ENCODE measurements at places on chromosomes 7 and 10.

- peak; percentile 21 for DNase-seq
Observed at GRCh38 chr10:15369256-15370211, 1.6 kb downstream of the FAM171A1 start.

DNA sequence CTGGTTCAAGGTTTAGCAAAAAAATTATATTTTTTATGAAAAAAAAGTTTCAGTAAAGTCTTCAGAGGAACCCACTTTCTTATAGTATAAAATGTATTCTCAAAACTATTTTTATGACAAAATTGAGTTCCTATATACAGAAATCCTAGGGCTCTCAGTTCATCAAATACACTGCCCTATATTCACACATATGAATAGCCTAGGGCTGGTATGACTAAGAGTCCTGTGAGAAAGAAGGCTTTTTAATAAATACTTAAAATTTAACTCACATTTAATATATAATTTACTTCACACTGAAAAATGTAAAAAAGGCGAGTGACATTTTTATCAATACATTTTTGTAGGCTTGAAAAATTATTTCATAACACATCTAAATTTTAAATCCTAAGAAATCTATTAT is 16.6 kb downstream of the CHCHD3 start:
- DNase-seq = no peak

DNA sequence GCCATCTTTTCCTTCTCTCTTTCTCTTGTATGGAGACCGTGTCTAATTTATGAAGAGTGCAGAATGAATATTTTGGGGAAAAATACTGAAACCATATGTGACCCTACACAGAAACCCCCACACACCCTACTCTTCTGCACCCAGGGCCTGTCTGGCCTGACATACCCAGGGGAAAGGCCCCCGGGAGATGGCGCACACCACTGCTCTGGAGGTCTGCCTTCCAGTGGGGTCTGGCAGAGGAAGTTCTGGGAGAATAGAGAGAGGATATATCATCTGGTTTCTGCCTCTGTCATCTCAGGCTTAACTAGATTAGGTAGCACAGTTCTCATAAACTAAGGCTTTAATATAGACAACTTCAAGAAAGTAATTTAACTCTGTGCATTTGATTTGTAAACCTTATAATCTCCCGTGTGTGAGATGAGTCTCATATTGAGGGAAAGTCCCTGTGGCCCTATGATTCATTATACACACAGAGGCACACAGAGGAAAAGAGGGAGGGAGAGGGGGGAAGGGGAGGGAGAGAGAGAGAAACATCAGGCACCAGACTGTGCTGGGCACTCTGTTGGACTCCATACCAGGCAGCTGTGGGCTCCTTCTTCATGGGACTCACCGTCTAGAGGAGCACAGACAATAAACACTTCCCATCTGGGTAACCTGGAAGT is 123.3 kb downstream of the AOAH start:
- peak; percentile 43 for DNase-seq

DNA sequence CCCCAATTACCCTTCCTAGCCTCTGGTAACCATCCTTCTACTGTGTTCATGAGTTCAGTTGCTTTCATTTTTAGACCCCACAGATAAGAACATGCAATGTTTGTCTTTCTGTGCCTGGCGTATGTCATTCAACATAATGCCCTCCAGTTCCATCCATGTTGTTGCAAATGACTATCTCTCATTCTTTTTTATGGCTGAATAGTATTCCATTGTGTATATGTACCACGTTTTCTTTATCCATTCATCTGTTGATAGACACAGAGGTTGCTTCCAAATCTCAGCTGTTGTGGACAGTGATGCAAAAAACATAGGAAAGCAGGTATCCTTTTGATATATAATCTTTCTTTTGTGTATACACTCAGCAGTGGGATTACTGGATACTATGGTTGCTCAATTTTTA is 51.2 kb downstream of the RAPGEF5 start:
- no peak for DNase-seq

DNA sequence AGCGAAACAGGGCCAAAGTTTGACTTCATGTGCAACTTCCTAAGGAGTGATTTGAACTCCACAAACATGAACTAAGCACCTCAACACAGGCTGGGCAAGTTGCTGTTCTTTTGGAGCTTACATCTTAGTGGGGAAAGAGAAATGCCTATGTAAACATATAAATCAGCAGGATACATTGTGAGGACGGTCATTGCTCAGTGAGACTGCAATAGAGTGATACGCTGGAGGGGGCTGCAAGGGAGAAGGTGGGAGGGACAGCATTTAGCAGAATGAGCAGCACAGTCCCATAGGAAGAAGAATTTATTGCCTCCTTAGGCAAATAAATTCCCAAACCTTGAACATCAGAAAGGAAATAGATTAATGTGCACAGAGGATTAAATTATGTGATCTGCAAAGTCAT is 90.0 kb downstream of the EGFR start:
- no peak for DNase-seq

DNA sequence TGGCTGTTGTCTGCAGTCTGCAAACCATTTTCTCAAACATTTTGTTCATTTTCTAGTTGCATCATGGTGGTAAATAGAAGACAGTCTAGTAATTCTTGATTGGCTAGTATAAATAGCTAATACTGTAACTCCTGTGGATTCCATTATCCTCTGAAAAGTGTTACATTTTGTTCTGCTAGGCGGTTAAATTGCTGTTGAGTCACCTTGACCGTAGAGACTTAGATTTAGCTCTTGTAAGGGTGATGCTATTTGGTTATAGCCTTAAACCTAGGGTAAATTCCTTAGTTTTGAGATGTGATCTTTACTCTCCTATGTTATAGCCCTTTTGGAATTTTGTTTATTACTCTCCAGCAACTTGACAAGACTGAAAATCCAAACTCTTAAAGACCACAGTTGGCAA is 58.8 kb downstream of the SHOC2 start:
- DNase-seq = no peak

DNA sequence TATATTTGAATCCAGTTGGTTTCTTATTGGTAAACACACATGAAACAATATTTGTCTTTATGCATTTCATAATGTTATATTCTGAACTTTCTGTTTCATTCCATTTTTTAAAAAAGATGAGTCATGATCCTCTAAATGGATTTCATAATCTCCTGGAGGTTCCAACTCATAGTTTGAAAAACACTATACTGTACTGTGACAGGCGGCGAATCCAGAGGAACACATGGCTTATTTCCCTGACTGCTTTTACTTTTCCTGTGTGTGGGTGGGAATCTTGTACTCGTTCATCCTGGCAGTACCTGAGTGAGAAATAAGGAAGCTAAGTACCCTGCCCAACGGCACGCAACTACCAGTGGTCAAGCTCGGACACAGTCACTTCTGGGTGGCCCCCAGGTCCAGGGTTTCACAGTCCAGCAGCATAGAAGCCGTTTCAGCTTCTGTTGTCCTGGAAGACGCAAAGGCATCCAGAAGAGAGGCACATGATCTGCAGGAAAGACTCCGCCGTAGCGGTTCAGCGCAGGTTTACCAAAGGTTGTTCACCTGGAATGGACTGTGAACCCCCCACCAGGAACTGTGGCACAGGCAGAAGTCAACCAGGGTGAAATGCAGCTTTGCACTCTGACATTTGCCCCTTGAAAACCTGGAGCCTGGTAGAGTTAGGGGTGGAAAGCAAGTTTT is 117.7 kb downstream of the CCNY start:
- DNase-seq = peak; percentile 50

GRCh38 chr7:154789404-154789803 is 213.5 kb downstream of the PAXIP1 start:
- DNase-seq = no peak

GRCh38 chr10:6988654-6989053 is 408.6 kb upstream of the PRKCQ start:
- DNase-seq = no peak

DNA sequence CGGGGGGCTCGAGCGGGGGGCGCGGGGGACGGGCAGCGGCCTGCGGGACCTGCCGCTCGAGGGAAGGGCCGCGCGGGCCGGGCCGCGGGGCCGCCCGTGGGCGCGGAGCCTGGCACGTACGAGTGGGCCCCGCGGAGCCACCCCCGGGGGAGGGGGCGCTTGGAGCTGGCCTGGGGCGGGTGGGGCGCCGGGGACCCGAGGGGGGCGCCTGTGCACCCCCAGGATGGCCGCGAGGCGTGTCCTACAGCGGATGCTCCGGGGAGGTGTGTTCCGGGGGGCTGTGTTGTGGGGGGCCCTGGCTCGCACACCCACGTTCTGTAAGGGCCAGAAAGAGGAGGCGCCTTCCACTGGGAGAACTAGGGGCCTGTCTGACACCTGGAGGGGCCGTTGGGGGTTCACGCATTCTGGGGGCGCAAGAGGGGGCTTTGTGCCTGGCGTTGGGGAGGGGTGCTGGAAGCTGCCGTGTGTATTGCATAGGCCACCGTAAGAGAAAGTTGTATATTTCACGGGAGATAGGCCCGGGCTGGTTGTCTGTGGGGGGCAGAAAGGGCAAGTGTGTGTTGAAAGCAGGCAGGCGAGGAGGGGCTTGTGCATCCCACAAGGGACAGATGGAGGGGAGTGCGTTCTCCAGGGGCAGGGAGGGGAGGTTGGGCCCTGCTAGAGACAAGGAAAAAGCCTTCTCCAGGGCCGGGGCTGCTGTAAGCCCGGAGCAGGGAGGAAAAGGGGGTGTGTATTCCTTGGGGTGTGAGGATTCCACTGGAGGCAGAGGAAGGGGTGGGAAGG is 663 bp downstream of the VPS37D start:
- no peak for DNase-seq

- DNase-seq = peak; percentile 20
Observed at GRCh38 chr7:149257146-149257545, 4.8 kb upstream of the ZNF783 start.

DNA sequence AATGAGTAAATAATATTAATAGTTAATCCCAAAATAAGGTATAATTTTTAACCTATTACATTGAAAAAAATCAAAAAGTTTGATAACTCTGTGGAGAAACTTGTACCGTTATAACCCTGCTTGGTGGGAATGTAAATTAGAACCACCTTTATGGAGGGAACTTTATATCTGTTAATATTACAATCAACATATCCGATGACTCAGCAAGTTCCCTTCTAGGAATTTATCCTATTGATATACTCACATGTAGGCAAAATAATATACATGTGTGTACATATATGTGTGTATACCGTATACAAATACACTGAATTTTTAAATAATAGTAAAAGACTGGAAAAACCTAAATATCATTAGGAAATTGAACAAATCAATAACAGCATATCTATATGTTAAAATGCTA is 54.7 kb downstream of the PANK1 start:
- DNase-seq = no peak

DNA sequence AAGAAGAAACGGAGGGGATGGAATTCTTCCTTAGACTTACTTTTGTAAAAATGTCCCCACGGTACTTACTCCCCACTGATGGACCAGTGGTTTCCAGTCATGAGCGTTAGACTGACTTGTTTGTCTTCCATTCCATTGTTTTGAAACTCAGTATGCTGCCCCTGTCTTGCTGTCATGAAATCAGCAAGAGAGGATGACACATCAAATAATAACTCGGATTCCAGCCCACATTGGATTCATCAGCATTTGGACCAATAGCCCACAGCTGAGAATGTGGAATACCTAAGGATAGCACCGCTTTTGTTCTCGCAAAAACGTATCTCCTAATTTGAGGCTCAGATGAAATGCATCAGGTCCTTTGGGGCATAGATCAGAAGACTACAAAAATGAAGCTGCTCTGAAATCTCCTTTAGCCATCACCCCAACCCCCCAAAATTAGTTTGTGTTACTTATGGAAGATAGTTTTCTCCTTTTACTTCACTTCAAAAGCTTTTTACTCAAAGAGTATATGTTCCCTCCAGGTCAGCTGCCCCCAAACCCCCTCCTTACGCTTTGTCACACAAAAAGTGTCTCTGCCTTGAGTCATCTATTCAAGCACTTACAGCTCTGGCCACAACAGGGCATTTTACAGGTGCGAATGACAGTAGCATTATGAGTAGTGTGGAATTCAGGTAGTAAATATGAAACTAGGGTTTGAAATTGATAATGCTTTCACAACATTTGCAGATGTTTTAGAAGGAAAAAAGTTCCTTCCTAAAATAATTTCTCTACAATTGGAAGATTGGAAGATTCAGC is 158.7 kb upstream of the LANCL2 start:
- DNase-seq = no peak

GRCh38 chr10:31896968-31897384 is 31.7 kb downstream of the ARHGAP12 start:
- peak; percentile 84 for DNase-seq

GRCh38 chr10:117550599-117551329 is 8.2 kb downstream of the EMX2 start:
- DNase-seq = no peak

- no peak for DNase-seq
Observed at GRCh38 chr7:34487391-34488115, 170.5 kb upstream of the NPSR1 start.

DNA sequence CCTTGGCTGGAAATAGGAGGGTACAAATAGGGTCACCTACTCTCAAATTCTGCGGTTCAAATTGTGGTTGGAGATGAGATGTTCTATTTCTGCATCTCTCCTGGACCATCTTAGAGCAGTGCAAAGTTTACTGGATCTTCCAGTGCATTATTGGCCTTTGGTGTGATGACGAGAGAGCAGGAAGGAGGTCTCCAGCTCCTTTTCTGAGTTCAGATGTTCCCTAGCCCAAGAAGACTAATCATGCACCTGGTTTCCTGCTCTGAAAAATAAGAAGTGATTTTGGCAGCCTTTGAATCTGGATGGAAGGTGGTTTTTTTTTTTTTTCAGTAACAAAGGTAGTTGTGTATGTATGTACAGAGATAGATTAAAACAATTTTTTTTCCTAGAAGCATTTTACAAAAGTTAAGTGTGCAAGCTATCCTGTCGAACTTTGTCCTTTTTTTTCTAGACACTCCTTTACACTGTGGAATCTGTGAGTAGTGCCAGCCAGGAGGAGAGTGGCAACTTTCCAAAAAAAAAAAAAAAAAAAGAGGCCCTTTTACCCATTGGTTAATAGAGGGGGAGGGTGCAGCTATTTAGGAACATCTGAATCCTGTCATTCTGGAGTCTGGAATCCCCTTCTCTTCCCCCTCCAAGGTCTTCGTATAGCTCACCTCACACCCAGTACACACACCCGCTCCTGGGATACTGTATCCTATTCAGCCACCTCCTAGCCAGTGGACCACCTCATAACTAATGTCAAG is 26.3 kb downstream of the PAPSS2 start:
- no peak for DNase-seq

- no peak for DNase-seq
Observed at GRCh38 chr7:150447966-150448788, 2.3 kb upstream of the GIMAP8 start.

DNA sequence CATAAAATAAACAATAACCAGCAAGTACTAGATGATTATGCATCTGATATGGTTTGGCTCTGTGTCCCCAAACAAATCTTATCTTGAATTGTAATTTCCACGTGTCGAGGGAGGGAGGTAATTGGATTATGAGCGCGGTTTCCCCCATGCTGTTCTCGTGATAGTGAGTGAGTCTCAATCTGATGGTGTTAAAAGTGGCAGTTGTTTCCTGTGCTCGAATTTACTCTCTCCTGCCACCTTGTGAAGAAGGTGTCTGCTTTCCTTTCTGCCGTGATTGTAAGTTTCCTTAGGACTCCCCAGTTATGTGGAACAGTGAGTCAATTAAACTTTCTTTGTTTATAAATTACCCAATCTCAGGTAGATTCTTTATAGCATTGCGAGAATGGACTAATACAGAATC is 15.1 kb downstream of the CNTNAP2 start:
- no peak for DNase-seq

- DNase-seq = peak; percentile 68
Observed at GRCh38 chr10:5943536-5943935, 33.8 kb downstream of the IL15RA start.

- peak; percentile 75 for DNase-seq
Observed at GRCh38 chr10:3068201-3068967, 1.0 kb downstream of the PFKP start.

- DNase-seq = peak; percentile 98
Observed at GRCh38 chr7:55308186-55308929, 56.8 kb upstream of the LANCL2 start.
